ENCODE measurements at places on chromosomes 3 and 15.

- H3K4me1 ChIP-seq = no peaks in the 10 kb centered on the region
- H3K4me3 ChIP-seq = no peak overlapping the region
- no peaks in the 10 kb centered on the region for H3K36me3 ChIP-seq
- no peaks in the 10 kb centered on the region for H3K27me3 ChIP-seq
These were observed 55.2 kb upstream of the GCNT3 start for GRCh38 chr15:59556380-59556779.

- H3K4me3 ChIP-seq = no peak overlapping the region
- H3K27me3 ChIP-seq = no peaks in the 10 kb centered on the region
- no peaks in the 10 kb centered on the region for H3K4me1 ChIP-seq
- H3K36me3 ChIP-seq = no peaks in the 10 kb centered on the region
These were observed 611.3 kb downstream of the SI start for GRCh38 chr3:164467007-164467406.

GRCh38 chr15:69780374-69780773, 317.3 kb downstream of the TLE3 start:
- no peaks in the 10 kb centered on the region for H3K36me3 ChIP-seq
- DNase-seq = no peak
- no peak overlapping the region for H3K27ac ChIP-seq
- H3K27me3 ChIP-seq = no peaks in the 10 kb centered on the region

- no peaks in the 10 kb centered on the region for H3K36me3 ChIP-seq
- H3K4me1 ChIP-seq = peaks cover 13% of the 10 kb centered on the region
- no peaks in the 10 kb centered on the region for H3K27me3 ChIP-seq
- peak overlapping the region; percentile 72 for H3K4me3 ChIP-seq
- DNase-seq = no peak
These were observed 28.0 kb downstream of the ARHGAP31 start for GRCh38 chr3:119322021-119322834.

DNA sequence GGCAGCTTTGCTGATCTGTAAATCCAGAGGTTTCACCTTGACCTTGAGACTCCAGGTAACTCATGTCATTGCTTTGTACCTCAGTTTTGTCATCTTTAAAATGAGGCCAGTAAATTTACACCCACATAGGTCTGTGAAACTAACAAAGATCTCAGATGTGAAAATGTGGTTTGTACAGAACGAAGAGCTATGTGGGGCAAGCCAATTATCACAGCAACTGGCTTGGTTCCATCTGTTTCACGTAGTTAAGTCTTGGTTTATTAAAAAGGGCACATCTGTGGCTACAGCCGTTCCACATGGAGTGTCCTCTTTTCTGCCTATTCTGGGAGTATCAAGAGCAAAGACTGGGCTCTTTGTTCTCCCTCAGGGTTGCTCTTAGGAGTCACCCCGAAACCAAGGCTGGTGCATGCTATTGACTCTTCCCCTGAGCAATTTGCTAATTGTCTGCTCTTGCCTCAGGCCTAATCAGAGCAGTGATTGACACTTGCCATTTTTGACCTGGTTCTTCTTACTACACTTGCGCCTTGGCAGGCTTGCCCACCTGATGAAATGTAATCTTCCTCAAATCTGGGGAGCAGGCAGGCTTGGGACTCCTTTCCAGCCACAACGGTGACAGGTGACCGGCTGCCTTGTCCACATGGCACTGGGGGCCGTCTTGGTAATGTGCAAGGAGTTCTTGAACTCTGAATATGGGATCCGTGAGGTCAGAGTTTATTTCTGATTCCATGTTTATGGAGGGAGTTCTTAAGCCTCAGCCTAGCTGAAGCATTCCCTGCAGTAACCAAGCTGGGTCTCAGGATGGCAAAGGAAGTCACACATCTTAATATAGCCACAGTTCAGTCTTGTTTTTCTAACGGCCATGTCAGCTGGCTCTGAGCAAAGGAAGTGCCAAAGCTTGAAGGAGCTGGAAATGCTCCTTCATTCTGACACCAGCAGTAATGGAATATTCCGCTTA, 40.1 kb downstream of the EAF1 start:
- no peak overlapping the region for H3K27ac ChIP-seq
- no peaks in the 10 kb centered on the region for H3K36me3 ChIP-seq
- no peak for DNase-seq
- H3K4me3 ChIP-seq = no peak overlapping the region
